ENCODE measurements at places on chromosomes 6 and 20.

- peak; percentile 69 for DNase-seq
Observed at GRCh38 chr6:54194067-54194466, 82.8 kb downstream of the MLIP start.

DNA sequence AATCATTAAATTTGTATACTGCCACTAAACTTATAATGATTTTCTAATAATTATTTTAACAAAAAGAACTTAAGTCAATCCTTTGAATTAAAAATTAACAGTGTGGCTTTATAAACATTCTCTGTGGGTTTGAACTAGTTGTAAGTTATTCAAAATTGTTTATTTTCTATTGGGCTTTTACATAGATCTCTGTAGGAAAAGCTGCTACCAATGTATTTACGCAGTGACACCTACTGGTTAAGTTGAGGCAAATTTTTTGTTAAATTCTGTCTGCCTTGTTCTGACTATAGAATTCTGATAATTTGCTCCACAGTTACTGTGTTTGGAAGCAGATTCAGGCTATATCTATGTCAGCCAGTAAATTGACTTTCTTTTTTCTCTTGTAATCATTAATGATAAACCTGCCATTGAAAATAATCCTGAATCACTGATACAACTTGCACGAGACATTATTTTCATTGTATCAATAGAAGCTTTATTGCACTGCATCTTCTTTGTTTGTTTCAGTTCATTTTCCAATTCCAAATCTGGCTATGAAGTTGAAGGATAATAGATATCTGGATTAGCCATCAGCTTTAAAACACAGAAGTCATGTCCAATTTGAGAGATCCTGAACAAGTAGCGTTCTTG lies 66.0 kb upstream of the UTRN start:
- peak; percentile 64 for DNase-seq

GRCh38 chr20:62707921-62708521 lies 615 bp upstream of the NTSR1 start:
- DNase-seq, result no peak

- peak; percentile 58 for DNase-seq
Observed at GRCh38 chr6:116572162-116572561, 858 bp downstream of the RWDD1 start.

- DNase-seq, result no peak
Observed at GRCh38 chr20:59148701-59149493, 14.7 kb upstream of the ZNF831 start.

- DNase-seq, result no peak
Observed at GRCh38 chr6:38184585-38185080, 365.1 kb downstream of the ZFAND3 start.

DNA sequence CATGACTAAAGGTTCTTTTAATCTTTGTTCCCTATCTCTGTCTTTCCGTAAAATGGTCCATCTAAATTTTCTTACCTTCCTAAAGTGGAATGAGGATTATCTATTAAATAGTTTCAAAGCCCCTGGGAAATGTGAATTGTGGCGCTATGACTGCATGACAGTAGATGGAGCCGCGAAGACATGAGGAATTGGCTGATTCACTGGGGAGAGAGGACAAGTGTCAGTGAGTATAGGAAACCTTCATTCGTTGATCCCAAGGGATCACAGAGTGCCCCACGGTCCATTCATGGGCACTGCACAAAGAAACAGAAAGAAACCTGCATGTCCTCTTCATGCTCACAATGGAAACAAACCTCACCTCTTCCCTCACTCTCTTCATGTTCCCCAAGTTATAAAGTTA lies 479.3 kb upstream of the BTBD3 start:
- DNase-seq, result no peak

DNA sequence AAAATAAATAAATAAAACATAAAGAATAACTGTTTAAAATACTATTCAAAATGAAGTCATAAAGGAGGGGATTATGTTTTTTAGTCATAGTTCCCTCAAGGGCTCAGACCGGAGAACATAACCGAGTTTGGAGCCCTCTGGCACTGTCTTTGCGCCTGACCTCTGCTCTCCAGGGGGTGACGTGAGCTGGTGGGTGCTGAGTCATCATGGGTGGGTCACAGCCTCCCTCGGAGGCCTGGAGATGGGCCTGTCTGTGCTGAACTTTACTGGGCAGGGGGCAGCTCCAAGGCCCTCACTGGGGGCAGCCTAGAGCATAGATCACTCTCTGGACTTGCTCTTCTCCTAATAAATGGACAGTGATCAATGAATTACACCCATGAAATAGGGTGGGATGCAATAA lies 3.1 kb upstream of the MAVS start:
- DNase-seq, result peak; percentile 53

Measured in astrocyte of the spinal cord (primary cell).